H9 (cell line): ENCODE measurements at places on chromosomes 2 and 18.

DNA sequence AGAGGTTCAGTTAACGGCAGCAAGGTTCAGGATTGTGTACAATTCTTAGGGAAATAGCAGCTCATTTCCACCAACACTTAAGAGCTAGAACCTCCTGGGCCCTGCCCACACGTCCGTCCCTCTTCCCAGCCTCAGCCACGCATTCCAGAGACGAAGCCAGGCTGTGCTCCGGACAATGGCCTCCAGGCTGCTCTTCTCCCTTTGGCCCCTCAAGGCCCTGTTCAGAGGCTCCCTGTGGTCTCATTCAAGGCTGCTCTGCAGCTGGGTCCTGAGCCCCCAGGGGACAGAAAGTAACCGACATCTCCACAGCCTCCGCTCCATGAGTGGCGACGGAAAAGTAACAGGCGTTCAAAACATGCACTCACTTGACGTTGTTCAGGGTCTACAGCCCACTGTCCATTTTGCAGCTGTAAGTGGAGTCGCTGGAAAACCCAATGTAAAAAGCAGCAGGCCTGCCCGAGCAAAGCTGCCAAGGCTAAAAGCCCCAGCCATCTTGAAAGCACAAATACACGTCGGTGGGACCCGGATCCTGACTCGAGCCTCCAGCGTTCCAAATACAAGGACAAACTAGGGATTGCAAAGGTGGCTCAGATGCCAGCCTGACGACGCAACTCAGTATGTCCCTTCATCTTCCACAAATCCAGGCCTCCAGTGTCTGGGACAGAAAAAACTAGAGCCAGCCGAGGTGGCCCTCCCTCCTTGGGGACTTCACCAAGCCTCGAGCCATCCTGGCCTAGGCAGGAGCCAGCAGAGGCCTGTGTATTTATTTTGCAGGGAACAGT lies 76.9 kb downstream of the NDUFA10 start:
- peak; percentile 19 for DNase-seq

- DNase-seq, result peak; percentile 77
Measured at GRCh38 chr18:26863122-26863879, 2.2 kb downstream of the AQP4 start.

GRCh38 chr2:188588235-188588634 lies 296.6 kb downstream of the GULP1 start:
- no peak for DNase-seq

GRCh38 chr2:100692381-100692780 lies 127.6 kb upstream of the NPAS2 start:
- no peak for DNase-seq

- DNase-seq, result no peak
Measured at GRCh38 chr2:204321027-204321800, 224.1 kb upstream of the PARD3B start.

DNA sequence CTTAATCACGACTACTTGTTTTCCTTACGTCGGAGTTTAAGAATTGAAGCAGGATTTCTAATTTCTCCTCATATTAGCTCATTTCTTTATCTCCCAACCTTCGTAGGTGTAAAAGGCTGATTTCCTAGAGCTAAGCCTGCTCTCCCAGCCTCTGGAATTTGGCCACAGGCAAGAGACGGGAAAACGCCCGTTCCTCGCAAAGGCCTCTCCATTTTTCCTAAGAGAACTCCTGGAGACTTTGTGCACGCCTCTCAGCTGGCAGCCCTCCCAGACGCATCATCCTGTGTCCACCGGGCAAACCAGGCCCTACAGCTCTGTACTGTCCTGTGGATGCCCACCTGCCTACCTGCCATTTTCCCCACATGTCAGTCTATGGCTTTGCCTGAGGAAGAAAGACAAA lies 106.3 kb downstream of the FTCDNL1 start:
- no peak for DNase-seq

DNA sequence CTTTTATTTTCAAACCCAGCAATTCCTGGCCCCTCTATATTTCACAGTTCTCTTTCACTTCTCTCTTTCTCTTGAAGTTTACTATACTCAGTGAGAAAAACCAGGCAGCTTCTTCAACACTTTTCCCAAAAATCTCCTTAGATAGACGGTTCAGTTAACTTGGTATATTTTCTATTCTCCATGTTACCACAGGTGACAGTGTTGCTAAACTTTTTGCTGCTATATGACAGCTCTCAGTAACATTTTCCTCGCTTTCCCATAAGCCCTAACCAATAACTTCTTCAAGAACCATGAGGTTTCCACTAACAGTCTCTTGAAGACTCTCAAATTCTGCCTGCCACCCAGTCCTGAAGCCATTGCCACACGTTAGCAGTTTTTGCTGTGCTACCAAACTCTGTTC lies 45.8 kb downstream of the CYBRD1 start:
- DNase-seq, result no peak

- DNase-seq, result no peak
Measured at GRCh38 chr2:205679410-205680009, 2.8 kb upstream of the NRP2 start.

- peak; percentile 18 for DNase-seq
Measured at GRCh38 chr2:19806591-19806990, 95.2 kb downstream of the TTC32 start.

DNA sequence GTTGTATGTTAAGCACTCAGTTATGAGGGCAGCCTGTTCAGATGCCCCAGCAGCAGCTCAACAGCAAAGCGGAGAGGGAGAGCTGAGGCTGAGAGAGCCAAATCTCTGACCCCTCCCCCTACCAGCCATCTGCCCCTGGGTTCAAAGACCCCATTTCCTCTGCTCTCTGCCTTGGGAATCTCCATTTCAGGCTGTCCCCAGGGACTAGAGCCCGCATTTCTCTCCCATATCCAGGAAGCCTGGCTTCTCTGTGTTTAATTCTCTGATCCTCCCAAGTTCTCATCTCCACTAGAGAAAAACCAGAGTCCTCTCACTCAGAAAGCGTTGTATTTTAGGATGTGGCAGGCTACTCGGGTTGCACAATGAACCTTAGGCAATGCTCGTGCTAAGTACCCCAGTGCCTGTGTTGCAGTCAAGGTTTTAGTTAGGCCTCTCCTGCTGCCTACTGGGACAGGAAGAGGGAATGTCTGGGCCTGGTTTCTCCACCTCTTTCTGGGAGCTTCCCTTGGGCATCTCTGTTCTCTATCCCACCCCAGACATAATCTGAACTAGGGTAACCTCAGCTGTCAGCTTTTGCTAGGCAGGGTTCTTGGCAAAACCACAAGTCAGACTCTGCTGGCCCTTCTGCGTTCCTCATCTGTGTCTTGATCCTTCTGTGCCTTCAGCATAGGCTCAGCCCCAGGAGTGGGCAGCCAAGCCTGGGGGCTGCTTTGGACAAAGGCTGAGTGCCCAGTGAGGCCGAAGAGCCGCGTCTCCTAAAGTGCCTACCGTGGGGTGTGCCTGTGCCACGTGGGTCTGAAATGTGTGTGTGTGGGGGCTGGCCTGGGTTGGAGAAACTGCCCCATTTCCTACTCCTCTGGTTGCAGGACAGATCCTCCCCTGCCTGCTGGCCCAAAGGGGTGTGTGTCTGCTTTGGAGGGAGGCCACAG lies 96.8 kb downstream of the STPG4 start:
- DNase-seq, result no peak

DNA sequence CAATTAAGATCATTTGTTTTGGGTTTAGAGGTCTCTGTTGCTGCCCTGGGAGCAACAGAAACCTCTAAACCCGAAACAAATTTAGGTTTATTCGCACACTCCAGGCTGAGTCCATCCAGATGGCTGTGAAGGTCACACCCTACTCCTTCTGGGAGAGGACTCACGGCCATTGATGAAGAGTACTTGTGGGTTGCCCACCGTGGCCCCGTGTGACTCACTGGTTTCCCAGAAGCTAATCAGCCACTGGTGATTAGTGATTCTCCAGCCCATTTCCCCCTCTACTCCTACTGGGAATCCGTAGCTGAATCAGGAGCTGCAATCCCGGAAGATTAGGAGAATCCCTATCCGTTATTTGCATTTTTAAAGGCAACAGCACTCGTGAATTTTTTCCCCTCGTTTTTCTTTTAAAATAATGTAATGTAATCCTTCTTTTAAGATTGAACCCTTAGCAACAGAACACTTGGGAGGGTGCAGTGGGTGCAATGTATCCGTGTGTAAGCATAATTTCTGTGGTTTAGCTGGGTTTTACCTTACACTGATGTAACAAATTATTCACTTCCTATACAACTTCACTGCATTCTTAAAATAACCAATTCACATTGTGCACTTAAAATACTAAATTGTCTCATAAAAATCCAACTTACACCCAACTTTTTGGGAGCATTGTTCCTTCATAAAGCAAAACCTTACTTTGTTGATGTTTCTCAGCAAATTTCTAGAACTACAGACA lies 27.5 kb upstream of the EPAS1 start:
- no peak for DNase-seq

DNA sequence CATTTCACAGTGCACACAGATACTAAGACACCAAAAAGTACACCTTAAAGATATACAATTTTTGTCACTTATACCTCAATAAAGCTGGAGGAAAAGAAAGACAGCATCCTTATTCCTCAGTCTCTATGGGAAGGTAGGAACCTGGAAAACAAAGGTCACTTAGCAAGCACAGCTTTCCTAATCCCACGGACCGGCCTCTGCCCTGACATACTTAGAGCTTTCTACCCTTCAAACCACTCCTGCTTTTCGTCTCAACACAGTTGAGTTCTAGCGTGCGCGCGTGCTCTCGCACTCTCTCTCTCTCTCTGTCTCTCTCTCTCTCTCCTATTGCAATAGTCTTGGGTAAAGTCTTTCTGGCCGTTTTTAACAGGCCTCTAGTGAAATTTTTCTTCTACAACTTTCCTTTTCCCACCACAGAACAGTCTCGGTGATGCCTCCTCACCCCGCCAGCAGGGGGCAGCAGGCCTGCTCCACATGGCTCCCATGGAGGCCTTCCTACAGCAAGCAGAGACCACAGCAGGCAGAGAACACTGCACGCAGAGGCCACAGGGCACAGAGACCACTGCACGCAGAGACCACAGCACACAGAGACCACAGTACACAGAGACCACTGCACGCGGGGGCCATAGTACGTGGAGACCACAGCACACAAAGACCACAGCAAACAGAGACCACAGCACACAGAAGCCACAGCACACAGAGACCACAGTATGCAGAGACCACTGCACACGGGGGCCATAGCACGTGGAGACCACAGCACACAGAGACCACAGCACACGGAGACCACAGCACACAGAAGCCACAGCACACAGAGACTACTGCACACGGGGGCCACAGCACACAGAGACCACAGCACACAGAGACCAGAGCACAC lies 106.9 kb downstream of the FBXO15 start:
- DNase-seq, result peak; percentile 82

GRCh38 chr18:44709307-44710126 lies 28.8 kb downstream of the SETBP1 start:
- no peak for DNase-seq

DNA sequence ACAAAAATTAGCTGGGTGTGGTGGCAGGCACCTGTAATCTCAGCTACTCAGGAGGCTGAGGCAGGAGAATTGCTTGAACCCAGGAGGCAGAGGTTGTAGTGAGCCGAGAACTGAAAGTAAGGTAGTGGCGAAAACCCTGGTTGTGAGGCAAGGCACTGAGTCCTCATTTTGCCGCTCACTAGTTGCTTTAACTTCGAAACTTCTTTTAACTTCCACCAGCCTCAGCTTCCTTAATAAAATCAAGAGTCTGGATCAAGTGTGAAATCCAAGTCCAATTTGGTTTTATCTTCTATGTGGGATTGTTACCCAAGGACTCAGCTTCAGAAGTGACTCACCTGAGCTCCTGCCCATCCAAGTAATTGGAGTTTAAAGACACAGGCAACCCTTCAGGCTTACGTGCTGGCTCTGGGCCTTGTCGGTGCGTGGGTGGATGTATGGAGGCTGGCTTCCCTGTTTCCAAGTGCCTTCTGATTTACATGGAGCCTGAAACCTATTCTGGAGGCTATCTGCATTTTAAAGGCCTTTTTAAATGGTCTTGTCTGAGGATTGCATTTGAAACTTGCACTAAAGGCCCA lies 374.2 kb upstream of the ID2 start:
- DNase-seq, result no peak

- DNase-seq, result no peak
Measured at GRCh38 chr2:203451689-203452088, 83.4 kb downstream of the RAPH1 start.

- DNase-seq, result no peak
Measured at GRCh38 chr2:151853070-151853758, 25.0 kb upstream of the ARL5A start.

DNA sequence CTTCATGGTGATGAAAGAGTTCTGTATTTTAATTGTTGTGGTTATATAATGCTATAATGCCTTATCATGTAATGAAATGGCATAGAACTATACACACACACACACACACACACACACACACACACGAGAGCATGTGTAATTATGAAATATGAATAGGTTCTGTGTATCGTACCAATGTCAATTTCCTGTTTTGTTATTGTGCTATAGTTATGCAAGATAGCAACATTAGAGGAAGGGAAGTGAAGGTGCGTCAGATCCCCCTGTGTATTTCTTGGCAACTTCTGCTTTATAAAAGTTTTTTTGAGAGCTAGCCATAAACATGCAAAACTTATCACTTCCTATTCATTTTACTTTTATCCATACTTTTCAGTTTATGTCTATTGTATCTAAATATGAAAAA lies 60.7 kb upstream of the ARHGAP15 start:
- DNase-seq, result no peak

DNA sequence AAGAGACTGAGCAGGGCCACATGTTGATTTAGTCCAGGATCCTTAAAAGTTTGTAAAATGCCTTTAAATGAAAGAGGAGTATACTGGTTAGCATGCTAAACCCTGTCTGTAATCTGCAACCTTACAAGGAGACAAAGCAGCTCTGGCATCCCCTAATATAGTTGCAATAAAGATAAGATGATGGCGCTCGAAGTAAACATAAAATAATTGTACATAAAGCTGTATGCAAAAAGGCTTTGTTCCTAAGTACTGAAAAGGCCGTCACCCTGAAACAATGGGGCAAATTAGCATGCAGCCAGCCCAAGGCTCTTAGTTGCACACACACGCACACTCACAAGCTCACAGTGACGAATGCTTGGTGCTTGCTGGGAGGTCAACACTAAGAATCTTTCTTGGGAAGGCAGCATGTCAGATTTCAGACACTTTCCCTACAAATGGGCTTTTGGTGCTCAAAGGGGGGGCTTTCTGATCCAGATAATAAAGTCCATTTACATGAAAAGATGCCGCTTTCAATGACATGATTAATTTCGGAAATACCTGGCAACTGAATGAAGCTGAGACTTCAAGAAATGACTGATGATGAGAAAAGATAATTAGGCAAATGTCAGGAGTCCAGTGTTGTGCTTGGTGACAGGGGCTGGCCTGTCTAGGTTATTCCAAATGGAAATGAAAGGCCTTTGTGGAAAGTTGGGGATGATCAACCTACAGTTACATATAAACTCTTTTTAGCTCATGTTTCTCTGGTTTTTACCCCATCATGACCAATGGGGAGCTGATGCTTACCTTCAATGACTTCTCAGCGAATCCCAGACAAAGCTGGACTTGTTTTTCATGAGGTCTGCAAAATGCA lies 370.3 kb downstream of the MEIS1 start:
- DNase-seq, result no peak

- no peak for DNase-seq
Measured at GRCh38 chr2:63981702-63982103, 37.5 kb downstream of the VPS54 start.

- DNase-seq, result no peak
Measured at GRCh38 chr2:82795446-82795845, 1663.6 kb downstream of the SUCLG1 start.

GRCh38 chr2:22894761-22895160 lies 490.2 kb upstream of the KLHL29 start:
- DNase-seq, result no peak
